ENCODE measurements at places on chromosomes 1 and 21. TPM values are rescaled to one million over a fixed set of nuclear protein-coding genes. Genes with fewer than 3 reads are reported as not detected.

The CTXND2 gene
- not detected for total RNA-seq

The CYP4Z1 gene
- total RNA-seq, result 1.1 TPM

DNA sequence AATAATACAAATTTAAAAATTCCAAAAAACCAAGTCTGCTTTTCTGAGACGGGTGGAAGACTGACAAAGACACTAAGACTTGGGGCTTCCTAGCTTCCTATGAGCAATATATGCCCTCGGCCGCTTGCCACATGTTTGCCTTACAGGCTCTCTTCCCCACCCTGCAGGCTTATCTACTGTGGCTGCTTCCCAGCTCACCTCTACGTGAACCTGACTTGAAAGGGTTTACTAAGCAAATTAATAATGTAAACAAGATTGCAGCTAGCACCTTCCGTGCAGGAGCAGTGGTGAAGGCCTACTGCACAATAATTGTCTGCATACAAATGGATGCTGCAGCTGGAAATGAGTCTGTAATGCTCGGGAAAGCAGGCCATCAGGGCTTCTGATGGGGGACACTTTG, 152.9 kb upstream of the DAB1 start:
- no peak for DNase-seq

- DNase-seq, result no peak
These were observed 155.7 kb downstream of the ADSS2 start for GRCh38 chr1:244296003-244296402.

DNA sequence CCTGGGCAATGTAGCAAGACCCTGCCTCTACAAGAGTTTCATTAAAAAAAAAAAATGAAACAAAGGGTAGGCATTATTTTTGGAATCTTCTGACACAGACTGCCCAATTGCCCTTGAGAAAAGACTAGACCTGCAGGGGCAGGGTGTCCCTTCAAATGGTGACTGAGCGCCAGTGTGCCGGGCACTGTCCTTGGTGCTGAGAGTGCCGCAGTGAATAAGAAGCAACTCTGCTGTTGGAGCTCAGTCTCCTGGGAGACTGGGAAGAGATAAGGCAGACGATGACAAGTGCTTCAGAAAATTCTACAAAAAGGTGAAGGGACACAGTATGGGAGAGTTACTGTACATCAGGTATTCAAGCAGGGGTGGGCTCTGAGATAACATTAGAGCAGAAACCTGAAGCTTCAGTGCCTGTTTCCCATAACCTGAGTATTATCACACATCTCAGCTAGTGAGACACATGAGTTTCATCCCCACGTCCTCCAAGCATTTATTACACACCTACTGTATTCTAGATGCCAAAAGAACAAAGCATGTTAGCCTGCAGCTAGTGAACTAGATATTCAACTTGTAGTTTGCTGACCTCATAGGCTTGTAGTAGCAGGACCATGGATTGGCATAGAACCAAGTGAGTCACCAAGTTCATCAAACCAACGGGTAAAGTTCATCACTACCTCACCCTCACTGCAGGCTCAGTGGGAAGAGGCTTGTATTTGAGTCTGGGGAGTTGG, 18.4 kb upstream of the RPL11 start:
- peak; percentile 30 for DNase-seq

GRCh38 chr1:207404849-207405525, 49.1 kb upstream of the CR2 start:
- DNase-seq, result no peak

DNA sequence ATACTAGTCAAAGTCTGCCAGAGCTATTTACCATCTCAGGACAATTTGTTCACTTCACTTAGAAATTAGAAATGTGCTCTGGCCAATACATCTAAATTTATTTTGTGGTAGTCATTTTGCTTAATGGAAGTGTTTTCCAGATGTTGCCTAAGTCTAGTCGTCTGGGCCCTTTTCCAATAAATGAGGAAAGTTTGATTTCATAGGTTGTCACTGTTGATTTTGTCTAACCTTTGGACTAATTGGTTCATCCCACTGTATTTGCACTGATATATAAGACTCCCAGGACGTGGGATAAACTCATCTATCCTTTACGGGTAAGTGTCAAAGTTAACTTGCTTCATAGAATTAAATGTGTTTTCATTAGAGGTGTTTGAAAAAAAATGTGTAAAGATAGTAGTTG, 79.1 kb downstream of the TPR start:
- DNase-seq, result no peak
